Cerebellar nuclear complex (tissue), 1 donor: ENCODE measurements at places on chromosomes 13 and 19.
A peak's percentile ranks its signal among the peaks of the same experiment; 100 is the strongest.

GRCh38 chr13:74839656-74840055, 642.3 kb downstream of the TBC1D4 start:
- DNase-seq, result no peak

- no peak for DNase-seq
Measured at GRCh38 chr19:35780717-35781116, 5.4 kb downstream of the ARHGAP33 start.

DNA sequence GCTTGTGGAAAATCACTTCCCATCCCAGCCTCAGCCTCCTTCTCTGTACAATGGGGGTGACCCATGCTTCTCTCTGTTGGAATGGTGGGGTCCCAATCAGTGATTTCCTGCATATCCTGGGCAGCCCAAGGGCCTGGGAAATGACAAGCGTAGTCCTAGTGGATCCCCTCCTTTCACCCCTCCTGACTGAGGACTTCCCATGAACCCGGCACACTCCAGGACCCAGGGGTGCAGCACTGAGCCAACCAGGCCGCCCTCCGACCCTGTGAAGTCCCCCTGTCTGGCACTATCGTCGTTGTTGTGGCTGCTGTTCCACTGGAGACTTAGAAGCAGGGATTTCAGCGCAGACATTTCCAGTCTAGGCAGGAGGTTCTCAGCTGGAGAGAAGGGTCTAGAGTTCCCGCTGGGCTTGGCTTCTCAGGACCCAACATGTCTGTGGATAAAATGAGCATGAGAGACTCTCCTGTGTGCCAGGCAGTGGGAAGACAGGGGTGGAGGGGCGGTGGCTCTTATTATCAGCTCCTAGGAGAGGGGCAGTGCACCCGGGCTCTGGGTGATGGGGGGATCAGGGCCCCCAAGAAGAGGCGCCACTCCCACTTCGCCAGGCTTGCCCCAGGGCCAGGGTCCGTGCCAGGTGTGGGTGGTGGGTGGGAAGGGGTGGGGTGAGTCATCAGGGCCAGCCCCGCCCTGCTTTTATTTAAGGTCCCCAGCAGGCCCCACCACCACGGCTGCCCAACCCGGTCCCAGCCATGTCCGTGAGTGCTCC, at the start of gene LGALS7B:
TSS of gene LGALS7B (plus strand) at position 723 of the 766 bp plus-strand sequence. CDS start at position 750, 27 bp downstream.
- no peak for DNase-seq

DNA sequence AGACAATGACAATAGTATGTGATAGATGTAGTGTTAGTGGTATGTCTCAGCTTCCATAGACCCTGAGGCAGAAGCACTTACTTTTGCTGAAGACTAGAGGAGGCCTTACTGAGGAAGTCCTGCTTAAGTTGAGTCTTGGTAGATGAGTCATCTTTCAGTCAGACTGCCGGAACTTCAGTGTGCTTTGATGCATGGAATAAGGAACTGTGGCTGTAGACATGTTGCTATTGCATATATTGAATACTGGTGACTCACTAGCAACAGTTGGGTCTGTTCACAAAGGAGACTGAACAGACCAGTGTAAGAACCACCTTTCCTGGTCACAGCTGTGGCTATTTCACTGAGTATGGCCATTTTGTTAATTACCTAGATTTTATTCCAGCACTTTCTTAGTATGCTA, 1000.6 kb downstream of the OLFM4 start:
- DNase-seq, result no peak

- no peak for DNase-seq
Measured at GRCh38 chr13:41224113-41225110, 30.0 kb upstream of the KBTBD7 start.

DNA sequence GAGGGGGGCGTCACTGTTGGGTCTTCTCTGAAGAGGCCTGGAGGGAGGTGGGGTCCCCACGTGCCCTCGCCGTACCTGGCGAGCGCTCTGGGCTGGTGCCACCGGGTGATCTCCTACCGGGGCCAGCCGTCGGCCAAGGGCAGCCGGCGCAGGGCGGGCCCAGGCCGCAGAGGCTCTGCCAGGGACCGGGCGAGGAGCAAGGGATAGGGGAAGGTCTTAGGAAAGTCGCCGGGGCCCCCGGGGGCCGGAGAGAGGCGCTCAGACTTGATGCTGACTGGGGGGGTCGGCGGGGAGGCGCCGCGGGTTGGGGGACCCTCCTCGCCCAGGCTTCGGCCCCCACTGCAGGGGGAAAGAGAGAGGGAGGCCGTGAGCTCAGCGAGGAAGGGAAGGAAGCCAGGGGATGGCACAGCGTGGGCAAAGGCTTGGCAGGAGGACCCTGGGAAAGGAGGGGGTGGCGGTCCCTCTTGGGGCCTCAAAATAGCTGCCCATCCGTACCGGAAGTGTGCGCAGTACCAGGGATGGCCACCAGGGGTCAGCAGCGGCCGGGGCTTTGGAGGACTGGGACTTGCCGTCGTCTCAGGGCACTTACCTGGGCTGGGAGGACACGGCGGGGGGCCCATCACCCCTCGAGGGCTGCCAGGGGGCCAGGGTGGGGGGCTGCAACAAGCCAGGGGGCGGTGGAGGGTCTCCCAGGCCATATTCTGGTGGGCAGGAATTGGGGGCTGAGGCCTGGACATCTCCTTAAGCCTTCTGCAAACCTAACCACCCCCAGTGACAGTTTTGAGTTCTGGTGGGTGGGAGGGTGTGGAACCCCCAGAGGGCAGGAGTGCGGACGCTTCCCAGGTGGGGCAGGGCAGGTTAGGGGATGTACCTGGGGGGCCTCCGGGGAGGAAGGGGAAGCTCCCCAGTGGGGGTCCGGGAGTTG, 7.7 kb upstream of the TMEM161A start:
- peak; percentile 7 for DNase-seq

DNA sequence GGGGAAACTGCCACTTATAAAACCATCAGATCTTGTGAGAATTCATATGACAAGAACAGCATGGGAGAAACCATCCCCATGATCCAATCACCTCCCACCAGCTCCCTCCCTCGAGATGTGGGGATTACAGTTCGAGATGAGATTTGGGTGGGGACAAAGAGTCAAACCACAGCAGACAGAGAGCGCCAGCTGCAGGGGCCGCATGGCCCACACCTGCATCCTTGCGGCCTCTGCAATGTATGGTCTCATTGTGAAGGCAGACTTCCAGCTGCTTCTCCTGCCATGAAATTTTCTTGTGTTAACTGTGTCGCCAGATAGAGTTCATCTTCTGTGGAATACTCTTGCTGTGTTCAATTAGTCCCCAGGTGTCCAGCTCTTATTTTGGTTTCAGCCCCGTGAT, 17.3 kb upstream of the SLC15A1 start:
- no peak for DNase-seq

DNA sequence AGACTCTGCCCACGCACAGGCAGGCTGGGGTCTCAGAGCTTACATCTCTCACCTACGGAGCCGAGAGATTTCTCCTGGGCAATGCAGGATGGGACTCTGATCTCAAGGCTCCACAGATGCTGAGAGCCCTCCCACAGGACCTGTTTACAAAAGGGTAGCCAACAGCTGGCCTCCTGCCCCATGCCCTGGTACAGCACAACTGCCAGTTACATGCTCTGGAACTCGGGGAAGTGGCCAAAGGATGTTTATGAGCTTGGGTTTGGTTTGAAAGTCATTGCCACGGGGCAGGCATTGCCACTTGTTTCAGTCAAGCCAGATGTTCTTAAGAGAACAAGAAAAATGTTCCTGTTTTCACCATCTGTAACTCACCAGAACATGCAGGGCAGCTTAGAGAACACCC, 3.5 kb downstream of the DHRS12 start:
- DNase-seq, result no peak

DNA sequence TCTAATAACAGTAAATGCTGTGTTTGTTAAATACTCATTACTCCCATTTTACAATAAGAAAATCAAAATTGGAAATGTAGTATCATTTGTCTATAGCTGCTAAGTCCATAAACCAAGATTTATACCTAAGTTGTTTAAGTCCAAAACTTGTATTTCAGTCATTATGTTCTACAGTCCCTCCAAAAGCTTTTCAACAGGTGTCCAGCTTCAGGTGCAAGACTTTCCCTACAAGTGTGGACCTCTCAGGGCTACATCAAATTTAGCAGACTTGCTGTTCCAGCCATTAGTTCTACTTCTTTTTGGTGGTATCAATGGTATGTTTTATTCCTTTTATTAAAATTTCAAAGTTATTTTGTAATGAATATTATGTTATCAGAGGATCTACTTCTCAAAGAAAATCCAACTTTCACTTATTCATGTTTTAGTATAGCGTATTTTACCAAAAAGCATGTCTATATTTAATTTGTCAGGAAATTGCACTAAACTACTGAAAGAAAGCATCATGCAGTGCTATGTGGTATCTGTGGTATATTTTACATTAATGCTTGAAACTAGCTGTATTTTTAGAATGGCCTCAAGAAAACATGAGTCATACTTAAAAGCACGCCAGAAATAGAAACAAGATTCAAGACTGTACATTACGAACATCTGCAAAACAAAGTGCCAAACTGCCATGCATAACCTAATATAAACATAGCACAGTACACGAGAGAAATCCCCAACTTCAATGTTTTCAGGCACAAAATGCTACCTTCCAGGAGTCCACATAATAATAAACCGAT, 44.5 kb downstream of the VWA8 start:
- no peak for DNase-seq

- no peak for DNase-seq
Measured at GRCh38 chr13:80591976-80592740, 251.2 kb upstream of the SPRY2 start.

GRCh38 chr13:44685641-44686040, 109.5 kb upstream of the TSC22D1 start:
- DNase-seq, result no peak

DNA sequence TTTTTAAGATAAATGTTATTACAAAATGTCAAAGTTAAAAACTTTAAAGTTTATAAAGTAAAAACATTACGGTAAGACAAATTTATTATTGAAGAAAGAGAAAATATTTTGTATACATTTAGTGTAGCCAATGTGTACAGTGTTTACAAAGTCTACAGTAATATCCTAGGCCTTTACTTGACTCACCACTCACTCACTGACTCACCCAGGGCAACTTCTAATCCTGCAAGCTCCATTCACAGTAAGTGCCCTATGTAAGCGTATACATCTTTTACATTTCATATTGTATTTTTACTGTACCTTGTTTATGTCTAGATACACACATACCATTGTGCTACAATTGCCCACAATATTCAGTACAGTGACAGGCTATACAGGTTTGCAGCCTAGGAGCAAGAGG, 448.2 kb downstream of the KCTD12 start:
- DNase-seq, result no peak

- peak; percentile 88 for DNase-seq
Measured at GRCh38 chr13:98878486-98879126, 99.3 kb downstream of the DOCK9 start.

GRCh38 chr19:1000591-1001537, 645 bp downstream of the GRIN3B start:
- no peak for DNase-seq

DNA sequence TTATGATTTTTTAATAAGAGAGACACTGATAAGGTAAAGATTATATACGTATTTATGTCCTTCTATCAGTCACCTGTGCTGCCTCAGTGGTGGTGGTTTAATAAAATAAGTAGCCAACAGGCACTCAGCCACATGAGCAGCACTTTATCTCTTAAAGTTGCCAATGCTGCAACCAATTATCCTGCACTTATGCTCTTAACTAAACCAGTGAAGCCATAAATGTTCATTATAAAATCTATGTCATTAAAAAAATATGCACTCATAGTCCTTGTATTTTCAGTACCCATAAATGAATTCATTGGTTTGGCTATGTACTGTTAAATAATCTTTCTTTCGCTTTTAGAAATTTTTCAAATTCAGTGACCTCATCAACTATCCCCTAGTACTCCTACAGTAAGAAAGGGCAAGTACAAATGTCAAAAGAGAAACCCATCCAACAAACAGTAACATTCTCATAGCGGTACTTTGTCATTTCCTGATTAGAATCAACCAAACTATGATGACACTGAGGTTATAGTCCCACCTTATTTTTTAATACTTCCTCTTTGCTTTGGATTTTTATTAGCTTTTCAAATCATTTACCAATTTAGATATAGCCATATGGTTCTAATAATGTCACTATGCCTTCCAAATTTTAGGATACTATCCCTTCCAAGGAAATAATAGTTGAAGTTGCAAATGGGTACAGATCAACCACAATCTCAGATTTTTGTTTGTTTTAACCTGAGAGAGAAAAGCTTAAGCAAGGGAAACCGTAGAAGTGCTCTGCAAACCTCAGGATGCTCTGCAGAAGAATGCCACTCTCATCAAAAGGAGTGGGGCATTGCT, 190.9 kb downstream of the KLF12 start:
- no peak for DNase-seq

- no peak for DNase-seq
Measured at GRCh38 chr13:45564133-45564776, 51.3 kb downstream of the ERICH6B start.

DNA sequence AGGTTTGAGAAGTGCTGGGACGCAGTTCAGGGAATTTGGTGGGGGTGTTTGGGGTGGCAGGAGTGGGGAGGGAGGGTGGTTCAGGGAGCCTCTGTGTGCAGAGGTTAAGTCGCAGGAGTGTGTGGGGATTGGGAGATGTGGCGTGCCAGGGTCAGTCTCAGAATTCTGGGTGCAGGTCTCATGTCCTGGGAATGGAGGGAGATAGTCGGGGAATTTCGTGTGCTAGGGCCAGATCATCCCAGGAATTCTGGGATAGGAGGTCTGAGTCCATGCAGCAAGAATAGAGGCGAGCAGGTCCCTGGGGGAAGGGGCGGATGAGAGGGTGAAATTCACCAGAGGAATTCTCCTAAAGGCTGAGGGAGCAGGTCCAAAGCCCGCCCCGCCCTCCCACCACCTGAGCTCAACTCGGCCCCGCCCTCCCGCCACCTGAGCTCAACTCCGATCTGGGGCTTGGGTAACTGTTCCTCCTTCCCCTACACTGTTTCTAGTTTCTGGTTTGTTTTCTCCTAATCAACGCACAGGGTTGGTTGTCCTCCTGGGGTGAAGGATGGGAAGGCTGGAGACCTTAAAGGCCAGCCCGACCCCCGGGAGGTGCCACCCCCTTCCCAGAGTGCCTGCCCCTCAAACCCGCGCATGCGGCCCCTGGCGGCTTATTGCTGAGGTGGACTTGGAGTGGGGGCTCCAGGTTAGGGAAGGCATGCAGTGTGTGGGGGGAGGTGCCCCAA, 15.2 kb downstream of the KCNC3 start:
- DNase-seq, result no peak

DNA sequence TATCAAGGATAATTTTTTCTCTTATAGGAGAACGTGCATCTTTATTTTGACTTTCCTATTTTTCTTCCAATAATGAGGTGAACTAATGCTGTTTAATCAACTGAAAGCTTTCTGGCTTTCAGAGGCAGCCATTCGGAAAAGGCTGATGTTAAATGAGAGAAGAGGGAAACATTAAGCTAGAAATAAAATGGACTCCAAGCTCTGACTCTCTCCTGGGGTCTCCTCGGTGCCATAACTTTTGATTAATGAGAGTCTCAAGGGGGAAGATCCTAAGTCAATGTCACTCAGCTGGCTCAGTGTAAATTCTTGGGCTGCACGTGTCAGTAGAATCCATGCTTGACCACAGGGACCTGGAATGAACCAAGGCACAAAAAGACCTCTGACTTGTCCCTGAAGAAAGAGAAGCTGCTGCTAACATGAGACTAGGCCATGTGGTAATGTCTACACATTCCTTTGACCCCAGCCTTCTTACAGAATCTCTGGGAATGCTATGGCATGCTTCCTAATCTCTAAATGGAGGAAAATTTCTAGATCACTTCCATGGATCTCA, 152.2 kb upstream of the RFC3 start:
- DNase-seq, result no peak
